Activated T-cell treated with anti-CD3 and anti-CD28 coated beads, Interleukin-2, amount 50 U/mL, for 1 hour (primary cell): ENCODE measurements at places on chromosomes 16 and 17.

- no peak for DNase-seq
Measured at GRCh38 chr16:68592466-68593337, 52.4 kb upstream of the CDH3 start.

DNA sequence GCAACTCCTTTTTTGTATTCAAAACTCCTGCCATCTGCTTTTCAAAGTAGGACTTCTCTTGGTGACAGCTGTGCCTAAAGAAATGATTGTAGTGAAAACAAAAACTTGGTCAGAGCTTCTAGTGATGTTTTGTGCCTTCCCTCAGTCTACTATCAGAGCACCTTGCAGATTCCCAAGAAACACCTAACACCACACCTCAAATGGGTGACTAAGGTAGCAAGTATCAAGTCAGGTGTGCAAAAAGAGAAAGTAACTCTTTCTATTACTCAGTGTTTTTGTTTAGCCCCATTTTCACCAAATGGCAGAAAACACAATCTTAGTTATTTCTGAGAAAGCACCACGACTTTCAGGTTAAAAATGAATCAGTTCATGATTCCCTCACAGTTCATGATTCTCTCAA, 2.0 kb upstream of the PMFBP1 start:
- DNase-seq: no peak

DNA sequence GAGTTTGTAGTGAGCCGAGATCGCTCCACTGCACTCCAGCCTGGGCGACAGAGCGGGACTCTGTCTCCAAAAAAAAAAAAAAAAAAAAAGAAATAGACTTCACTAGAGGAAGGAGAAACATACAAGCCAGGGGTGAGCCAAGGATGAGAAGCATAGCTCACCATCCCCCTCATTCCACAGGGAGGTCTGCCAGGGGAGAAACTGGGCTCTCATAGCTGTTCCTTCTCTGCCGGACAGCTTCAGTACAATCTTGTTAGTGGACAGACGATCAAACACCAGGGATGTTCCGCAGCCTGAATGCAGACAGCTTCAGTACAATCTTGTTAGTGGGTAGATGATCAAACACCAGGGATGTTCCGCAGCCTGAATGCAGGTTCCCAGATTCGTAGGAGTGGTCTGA, 509.6 kb downstream of the CDH13 start:
- no peak for DNase-seq

- no peak for DNase-seq
Measured at GRCh38 chr16:81604960-81605383, 160.4 kb downstream of the CMIP start.

DNA sequence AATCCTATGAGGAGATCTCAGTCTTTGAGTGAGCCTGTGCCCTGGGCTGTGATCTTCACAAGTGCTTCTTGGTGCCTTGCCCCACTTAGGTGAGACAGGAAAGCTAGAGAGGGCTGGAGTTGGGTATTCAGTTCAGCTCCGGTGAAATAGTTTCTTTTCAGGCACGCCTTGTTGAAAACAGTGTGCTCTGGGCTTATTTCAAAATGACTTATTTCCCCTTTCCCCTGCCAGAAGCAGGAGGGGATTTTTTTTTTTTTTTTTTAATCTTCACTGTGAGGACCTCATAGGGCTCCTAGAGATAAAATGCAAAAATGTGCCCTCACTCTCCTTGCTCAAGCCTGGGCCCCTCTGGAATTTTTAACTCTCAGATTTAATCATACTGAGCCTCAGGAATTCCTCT, 27.2 kb downstream of the MOSMO start:
- DNase-seq: no peak

GRCh38 chr17:49549691-49550678, 25.7 kb upstream of the NXPH3 start:
- no peak for DNase-seq

GRCh38 chr17:14321476-14321949, 20.6 kb downstream of the HS3ST3B1 start:
- no peak for DNase-seq

DNA sequence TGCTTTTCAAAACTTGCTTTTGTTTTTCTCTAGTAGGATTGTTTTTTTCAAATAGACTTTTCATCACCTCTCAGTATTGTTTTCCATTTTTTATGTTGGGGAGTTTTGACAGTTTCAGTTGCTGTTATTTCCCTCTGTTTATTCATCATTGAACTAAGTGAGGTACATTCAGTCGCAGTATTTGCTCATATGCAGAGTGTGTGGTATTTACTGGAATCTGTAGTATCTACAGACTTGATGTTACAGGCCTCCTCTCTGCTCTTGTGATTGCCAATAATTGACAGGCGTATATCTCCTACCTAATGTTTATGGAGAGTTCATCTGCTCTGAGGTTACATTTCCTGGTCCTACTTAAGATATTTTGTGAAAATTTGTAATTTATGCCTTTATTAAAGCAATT, 49.6 kb downstream of the COX10 start:
- no peak for DNase-seq

- no peak for DNase-seq
Measured at GRCh38 chr16:57951204-57951960, 19.5 kb downstream of the CNGB1 start.

GRCh38 chr16:54287131-54288029, 793 bp upstream of the IRX3 start:
- DNase-seq: no peak

- DNase-seq: no peak
Measured at GRCh38 chr17:55624772-55625433, 97.8 kb downstream of the TMEM100 start.

DNA sequence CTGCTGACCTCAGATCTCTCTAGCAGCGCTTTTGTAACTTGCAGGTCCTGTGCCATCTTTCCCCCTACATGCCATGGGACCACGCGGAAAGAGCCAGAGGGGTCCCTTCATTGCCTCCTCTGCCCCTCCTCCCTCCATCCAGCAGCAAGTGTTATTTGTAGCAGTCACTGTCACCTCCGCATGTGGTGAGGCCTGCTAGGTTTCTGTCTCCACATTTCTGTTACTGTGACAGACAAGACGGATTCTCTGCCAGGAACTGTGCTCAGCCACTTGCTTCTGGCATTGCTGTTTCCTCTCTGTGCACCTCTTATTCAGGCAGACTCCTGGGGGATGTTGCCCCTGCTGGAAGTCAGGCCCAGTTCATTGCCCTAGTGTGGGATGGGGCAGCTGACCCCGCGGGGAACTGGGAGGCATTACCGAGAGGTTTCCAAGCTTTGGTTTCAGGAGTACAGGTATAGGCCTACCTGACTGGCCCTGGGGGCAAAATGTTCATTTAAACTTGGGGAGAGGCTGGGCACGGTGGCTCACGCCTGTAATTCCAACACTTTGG, 61.2 kb downstream of the RAB11FIP4 start:
- DNase-seq: no peak

DNA sequence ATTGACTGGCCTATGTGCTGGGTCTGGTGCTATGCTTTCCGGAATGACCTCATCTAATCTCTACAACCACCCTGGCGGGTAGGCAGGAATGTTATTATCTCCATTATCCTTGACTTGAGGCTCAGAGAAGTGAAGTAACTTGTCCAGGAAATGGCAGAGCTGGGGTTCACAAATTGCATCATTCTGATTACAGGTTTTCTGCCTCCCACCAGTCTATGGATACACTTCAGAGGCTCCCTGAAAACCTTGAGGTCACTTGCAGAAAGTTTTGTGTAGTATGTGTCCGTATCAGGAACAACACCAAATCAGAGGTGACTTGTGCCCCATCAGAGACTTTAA, 19.1 kb downstream of the NOD2 start:
- DNase-seq: no peak

GRCh38 chr17:66839616-66840015, 4.7 kb downstream of the CACNG5 start:
- DNase-seq: no peak

- DNase-seq: no peak
Measured at GRCh38 chr16:5605404-5605803, 507.8 kb upstream of the EEF2KMT start.

GRCh38 chr16:49816875-49817274, 39.0 kb downstream of the ZNF423 start:
- no peak for DNase-seq

GRCh38 chr16:82695806-82696205, 69.0 kb downstream of the CDH13 start:
- no peak for DNase-seq

DNA sequence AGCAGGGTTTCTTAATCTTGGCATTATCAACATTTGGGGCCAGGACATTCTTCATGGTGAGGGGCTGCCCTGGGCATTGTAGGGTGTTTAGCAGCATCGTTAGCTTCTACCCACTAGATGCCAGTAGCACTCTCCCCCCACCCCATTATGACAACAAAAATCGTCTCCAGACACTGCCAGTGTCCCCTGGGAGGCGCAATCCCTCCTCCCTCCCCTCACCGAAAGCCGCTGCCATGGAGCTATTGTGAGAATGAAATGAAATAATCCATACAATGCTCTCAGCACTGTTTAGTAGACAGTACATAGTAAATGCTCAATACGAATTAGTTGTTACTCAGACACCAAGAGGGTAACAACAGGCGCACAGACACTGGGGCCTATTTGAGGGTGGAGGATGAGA, 502.9 kb downstream of the NPIPA7 start:
- DNase-seq: no peak

DNA sequence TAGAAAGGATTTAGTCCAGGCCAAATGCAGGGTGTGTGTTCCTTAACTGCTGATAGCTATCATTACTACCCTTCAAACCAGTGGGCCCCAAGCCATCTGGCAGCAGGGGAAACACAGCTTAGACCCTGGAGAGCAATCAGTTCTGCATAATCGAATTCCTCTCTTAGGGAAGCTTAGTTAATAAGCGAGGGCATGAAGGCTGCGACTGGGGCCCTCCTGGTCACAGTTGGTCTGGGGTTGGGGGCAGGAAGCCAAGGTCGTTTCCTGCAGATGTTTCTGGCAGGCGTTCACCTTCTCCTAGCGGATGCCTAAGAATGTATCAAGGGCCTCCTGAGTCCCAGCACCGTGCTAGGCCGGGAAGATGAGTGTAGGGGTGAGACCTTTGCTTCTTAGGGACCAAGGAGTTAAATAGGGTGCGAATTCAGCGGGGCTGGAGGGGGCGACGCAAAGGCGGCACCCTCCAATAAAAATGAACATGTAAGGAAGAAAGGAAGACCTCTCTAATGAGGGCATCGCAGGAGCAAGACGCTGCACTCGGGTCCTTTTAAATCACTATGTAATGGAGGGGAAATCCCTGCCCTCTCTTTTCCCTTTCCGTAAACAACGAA, 16.5 kb upstream of the EEF2K start:
- DNase-seq: no peak

GRCh38 chr17:49247944-49248343, 17.4 kb upstream of the PHOSPHO1 start:
- no peak for DNase-seq

- DNase-seq: no peak
Measured at GRCh38 chr16:21613361-21613760, 14.0 kb downstream of the METTL9 start.

GRCh38 chr17:32755045-32755805, 121.7 kb downstream of the MYO1D start:
- DNase-seq: no peak

DNA sequence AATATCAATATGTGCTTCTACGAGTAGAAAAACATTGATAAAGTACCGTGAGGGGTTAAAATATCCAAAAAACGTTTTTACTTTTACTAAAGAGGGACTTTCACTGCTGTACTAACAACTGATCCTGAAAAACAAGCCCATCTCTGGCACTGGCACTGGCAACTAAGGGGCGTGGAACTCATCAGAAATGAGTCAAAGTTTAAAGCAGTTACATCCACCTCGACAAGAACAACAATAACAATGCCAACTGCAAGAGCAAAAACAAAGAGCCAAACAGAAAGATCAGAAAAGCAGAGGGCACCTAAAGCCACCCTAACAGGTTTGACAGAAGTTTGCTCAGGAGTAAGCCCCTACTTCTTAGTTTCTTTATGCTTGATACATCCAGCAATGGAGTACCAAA, 13.1 kb downstream of the MBTPS1 start:
- no peak for DNase-seq

DNA sequence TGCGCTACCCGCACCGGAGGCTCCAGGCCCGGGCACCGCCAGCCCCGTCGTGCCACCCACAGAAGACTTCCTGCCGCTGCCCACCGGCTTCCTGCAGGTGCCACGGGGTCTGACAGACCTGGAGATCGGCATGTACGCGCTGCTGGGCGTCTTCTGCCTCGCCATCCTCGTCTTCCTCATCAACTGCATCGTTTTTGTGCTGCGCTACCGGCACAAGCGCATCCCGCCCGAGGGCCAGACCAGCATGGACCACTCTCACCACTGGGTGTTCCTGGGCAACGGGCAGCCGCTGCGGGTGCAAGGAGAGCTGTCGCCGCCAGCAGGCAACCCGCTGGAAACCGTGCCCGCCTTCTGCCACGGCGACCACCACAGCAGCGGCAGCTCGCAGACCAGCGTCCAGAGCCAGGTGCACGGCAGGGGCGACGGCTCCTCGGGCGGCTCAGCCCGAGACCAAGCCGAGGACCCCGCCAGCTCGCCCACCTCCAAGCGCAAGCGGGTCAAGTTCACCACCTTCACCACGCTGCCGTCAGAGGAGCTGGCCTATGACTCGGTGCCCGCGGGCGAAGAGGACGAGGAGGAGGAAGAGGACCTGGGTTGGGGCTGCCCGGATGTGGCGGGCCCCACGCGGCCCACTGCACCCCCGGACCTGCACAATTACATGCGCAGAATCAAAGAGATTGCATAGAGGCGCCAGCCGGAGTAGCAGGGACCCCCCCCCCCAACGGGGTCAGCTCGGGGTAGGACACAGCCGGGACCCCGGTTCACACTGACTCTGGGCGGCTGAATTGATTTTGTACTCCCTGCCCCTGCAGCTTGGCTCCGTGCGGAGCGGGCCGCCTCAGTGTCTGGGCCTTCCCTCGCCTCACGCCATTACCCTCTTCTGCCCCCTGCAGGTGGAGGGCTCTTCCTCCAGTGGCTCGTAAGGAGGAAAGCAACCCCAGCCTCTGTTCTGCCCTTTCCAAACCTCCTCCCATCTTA, 58.5 kb downstream of the TMEM132E start:
- DNase-seq: peak; percentile 77

- no peak for DNase-seq
Measured at GRCh38 chr16:54059319-54059718, 227.3 kb downstream of the IRX3 start.

GRCh38 chr17:40779181-40779909, 3.0 kb downstream of the KRT27 start:
- DNase-seq: peak; percentile 28

GRCh38 chr17:74125156-74125555, 78.3 kb upstream of the RPL38 start:
- no peak for DNase-seq

GRCh38 chr16:66298571-66299120, 67.8 kb upstream of the CDH5 start:
- no peak for DNase-seq

- no peak for DNase-seq
Measured at GRCh38 chr17:9843152-9844010, 17.7 kb downstream of the GLP2R start.
